ENCODE measurements at places on chromosomes 5 and 9.

DNA sequence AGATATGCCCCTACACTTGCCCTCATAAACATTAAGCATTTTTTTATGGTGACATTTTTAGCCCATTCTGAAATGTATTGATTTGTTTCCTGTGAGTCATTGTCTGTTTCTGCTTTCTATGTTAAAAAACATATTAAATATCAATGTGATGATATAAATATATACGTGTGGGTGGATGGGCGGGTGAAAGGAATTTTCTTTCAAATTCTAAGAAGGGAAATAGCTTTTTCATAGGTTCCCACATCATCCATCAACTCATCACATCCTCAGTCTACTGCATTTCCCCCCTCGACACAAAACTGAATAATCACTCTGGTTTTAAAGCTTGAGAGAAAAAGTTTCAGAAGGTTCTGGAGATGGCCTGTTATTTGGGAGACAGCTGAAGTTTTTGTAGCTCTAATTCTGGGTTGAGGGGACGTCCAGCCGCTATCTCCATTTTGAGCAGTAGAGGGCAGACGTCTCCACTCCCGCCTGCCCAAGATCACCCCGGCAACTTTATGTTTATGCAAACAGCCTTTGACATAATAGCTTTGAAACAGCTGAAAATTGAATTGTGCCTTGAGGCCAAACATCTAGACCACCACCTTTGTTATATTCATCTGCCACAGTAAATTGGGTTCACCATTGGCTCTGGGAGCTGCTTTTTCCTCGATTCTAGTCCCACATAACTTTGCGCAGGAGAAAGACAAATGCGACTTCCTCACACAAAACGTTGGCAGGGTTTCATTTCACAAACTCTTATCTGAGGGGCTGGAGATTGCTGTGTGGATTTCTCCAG, 216.2 kb upstream of the CLINT1 start:
- peak; percentile 17 for DNase-seq

DNA sequence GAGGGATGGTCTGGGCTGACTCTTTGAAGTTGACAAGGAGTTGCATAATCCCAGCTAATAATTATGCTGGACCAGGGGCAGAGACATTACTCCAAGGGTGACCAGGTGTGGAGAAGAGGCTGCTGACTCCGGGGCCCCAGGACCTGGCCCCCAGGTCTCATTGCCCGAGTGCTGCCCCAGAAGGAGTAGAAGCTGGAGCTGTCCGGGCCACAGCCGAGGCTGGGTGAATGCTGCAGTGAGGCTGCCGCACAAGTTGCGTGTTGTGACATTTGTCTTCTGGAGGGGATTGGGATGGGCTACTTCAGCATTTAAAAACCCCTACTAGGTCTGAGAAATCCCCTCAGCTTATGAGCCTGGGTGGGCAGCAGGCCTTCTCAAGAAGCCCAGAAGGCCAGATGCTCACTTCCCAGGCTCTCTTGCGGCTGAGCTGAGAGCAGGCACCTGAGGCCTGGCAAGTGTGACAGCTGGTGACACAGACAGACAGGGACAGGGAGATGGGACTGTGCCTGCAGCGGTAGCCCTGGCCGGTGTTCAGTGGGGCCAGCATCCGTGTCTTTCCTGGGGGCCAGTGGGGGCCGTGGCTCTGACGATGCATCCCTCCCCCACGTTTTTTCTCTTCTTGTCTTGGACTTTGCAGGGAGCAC, 122.8 kb downstream of the KCNIP1 start:
- DNase-seq = no peak

- DNase-seq = no peak
Measured at GRCh38 chr9:96510258-96510657, 60.3 kb downstream of the HABP4 start.

DNA sequence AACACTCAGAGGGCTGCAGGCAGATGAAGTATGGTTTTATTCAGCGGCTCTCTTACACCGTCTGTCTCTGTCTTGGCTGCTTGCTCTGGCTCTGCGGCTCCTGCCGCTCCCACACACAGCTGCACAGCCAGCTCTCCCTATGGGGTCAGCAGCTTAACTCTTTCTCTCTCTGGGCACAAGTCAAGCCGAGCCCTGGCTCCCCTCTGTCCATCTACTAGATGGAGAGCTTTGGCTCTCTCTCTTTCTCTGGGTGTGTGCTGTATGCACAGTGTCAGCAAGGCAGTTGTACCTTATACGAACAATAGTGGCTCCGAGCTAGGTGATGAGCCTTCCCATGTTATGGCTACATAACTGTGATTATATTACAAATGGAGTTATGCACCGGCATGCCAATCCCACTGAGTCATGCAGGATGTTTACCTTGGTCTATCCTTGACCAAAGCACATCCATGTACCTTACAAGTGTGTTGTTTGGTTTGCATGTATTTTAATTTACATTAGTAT, 19.3 kb upstream of the PPP2CA start:
- DNase-seq = no peak

- no peak for DNase-seq
Measured at GRCh38 chr9:125337236-125337635, 75.6 kb downstream of the GAPVD1 start.

DNA sequence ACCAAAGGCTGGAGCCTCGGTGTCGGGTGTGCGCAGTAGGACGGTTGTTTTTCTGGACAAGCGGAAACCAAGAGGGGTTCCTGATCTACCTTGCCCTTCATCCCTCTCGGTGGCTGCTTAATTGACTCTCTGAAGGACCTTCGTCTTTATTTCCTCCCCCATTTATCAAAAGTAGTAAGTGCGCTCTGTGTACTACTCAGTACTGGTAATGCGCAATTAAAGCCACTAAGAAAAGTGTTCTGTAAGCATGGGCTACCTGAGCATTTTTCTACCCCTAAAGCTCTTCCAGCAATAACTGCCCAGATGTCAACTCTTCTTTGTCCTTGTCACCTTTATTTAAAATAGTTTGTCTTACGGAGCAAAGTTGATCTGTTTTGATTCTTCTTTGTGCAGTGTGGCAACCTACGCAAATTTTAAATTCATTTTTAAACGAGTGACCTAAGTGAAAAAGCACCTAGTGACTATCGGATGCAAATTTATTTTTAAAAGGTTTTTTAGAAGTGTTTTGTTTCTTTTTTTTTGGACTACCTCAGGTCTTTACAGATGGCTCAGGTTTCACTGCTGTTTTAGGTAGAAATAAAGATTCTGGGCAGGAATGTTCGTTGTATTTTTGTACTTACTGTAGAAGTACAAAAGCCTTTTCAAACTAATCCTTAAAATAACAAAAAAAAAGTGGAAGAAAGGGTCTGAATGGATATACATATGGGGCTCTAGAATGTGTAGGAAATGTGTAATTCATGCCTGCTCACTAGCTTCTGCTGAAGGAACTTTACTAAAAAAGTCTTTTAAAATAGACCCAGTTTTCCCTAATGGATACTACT, 2.0 kb downstream of the JMY start:
- DNase-seq = no peak

DNA sequence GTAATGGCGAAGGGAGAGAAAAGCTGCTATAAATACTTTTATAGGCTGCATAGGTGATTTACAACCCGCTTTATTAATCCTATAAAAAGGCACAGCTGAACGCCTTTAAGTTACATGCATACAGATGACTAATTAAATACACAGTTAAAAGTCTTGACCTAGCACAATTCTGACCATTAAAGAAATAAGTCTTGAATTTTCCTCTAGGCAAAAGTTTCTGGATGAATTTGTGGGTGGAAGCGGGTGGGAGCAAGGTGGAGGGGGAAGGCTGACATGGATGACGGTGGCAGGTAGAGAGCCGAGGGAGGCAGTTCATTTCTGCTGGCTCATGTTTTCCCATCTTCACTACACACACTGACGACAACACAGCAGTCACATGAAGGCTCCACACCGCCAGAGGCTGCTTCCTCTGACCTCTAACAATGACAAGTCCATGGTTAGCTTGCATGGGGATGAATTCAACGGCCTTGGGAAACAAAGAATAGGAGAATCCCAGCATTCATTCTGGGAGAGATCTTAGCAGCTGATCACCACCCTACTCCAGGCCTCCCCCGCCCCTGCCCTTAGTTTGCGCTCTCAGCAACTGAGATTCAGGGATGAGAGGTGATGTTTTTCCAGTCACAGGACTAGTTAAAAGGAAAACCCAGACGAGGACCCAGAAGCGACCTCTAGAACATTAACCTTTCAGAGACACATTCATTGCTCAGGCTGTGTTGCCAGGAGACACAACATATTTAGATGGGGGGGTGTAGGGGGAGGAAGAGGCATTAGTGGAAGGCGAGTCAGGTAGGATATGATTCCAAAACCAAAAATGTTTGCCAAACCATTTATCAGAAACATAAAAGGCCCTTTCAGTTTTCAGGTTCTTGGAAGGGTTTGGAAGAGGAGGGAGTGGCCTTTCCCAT, 329.3 kb downstream of the PIK3R1 start:
- no peak for DNase-seq

- DNase-seq = no peak
Measured at GRCh38 chr9:36031774-36032555, 4.7 kb upstream of the RECK start.

DNA sequence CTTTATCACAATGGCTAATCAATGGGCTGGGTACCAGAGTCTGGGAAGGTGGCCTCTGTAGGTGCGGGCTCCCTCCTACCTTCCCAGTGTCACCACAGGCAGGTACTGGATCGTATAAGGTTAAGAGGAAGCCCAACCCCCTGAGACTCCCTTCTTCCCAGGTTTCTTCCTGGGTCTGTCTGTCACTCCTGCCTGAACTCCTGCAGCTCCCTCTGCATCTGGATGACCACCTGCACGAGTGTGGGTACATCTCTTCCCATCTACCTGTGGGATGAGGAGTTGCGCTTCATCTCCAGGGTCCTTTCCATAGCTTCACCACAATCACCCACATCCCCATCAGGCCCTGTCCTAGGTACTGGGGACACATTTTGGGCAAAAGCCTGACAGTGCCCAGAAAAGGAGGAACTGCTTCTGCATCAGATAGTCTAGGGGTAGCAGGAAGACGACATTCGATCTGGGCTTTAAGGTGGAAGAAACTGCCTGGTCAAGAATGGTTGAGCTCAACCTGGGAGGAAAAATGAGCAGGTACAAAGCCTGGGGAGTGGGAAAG, 112.2 kb upstream of the ALDH1B1 start:
- DNase-seq = no peak

DNA sequence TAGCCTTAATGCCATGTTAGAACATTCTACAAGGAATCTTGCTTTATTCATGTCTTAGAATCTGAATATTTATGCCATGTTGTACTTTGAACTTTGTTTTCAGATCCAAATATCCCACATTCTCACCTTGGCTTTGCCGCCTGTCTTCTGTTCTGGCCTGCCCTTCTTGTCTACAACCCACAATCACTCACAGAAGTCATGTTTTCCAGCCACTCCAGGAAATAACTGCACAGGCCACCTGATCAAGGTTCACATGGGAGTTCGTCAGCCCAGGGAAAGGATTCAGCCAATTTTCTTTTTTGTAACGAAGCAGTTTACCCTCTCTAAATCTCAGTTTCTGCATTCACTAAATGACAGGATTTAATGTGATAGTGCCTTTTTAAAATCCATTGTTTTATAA, 70.5 kb downstream of the JAKMIP2 start:
- DNase-seq = no peak

DNA sequence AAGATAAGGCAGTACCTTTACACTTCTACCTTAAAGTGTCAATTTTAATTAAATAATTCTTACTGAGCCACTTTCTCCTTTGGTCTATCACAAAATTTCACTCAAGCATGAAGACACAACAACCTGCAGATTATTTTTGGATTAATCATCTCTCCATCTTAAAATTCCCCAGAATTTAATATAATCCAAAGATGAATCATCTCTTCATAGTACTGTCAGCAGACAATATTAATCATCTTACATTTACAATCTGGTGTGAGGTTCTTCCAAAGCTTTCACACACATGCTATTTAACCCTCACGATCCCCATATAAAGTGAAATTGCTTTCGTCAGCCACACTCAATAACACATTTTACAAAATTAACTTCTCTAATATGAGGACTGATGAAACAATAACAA, 43.0 kb downstream of the LHFPL2 start:
- no peak for DNase-seq

DNA sequence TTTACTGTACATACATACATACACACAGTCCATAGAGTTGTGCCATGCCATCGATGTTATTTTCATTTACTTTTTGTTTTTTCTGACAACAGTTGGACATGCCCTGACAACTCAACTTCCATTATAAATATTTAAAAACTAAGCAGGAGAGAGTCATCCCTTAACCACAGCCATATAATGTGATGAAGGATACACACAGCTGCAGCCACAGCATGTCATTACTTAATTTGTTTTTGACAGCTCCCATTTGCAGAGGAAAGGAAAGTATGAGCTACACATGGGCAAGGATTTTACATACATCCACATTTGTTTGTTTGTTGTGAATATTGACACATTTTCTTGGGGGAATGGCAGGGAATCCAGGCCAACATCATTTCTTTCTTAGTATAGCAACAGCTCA, 91.5 kb upstream of the TUT7 start:
- no peak for DNase-seq

DNA sequence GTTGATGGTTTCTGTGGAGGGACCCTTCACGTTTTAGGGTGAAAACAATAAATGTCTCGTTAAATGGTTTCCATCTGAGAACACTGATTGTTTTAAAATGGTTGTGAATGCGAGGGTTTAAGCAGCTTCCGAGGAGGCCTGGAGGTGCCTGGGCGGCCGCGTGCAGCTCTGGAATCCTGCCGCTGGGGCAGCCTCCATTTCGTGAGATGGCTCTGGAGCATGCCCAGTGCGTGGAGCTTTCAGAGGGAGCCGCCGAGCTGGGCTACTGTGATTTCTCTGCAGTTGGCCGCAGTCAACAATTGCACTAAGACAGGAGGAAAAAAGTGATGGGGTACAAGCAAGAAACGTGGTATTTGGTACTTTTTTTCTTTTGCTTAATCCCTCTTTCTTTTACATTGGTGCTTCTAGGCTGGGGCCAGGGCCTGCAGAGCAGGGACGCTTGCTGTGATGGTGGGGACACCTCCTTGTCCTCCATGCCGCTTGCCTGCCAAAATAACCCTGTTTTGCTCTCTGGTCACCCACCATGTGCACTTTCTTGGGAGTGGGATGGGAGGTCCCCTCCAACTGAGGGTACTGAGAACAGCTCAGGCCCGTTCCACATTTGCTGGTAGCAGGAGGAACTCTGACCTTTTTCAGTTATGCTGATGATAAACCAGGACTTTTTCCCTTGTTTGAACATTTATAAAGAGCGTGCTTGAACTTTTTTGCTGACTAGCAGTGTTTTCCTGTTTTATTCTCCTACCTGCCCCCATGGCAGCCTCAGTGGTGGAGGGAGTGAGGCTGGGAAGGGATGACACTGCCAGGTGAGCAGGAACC, 47.1 kb downstream of the EHMT1 start:
- DNase-seq = no peak

DNA sequence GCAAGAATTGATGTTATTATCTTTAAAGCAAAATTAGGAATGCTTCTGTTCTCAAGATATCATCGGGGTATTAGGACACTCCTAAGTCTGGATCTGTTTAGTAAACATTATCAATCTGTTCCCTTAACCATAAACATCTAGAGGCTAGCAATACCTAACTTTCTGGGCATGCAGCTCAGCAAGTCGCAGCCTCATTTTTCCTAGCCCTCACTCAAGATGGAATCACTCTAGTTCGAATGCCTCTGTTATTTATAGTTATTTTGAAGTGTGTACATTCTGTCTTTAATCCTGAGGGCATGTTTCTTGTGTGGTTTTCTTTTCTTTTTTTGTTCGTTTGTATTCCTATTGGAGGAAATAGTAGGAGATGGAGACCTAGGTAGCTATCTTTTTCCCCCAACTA, 66.9 kb downstream of the FER start:
- DNase-seq = no peak

GRCh38 chr9:38359297-38359653, 33.2 kb upstream of the ALDH1B1 start:
- DNase-seq = no peak

Measured in stimulated activated CD4-positive, alpha-beta T cell treated with anti-CD3 and anti-CD28 coated beads, Interleukin-1b, Interleukin-23, amount 100 ng/mL, for 1 hour (primary cell).